ENCODE measurements at places on chromosomes 11 and 22.

DNA sequence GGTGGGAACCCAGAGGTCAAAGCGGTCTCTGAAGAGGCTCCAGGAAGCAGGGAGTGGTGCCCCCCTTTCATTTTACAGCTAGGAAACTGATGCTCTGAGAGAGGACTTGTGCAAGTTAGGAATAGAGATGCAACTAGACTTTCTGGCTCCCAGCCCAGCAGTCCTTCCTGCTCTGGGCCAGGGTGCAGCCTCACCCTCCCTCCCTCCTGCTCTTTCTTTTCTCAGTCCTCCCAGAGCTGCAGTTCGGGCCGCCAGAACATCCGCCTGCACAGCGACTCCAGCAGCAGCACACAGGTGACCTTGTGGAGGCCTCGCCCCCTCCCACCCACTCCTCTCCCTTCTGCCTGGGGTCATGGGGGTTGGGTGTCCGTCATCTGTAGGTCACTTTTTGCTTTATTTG, 51.5 kb downstream of the LHFPL7 start:
- DNase-seq: no peak

GRCh38 chr11:69370984-69371709, 77.2 kb downstream of the MYEOV start:
- no peak for DNase-seq

- DNase-seq: no peak
These were observed 810.7 kb downstream of the BRD1 start for GRCh38 chr22:49016909-49017481.

DNA sequence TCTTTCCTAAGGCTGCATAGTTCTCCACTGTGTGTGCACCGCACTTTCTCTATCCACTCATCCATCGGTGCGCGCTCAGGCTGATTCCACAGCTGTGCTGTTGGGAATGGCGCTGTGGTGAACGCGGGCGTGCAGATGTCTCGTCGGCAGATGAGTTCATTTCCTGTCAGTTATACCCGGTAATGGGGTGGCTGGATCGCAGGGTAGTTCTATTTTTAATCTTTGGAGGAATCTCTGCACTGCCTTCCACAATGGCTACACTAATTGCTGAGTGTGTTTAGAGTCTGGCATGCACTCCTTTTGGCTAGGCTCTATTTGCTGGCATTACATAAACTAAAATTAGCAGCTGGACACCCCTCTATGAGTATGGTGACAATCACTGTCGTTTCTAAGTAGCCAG, 27.9 kb upstream of the KRTAP5-7 start:
- DNase-seq: no peak
